ENCODE measurements at places on chromosomes 7 and 10.

DNA sequence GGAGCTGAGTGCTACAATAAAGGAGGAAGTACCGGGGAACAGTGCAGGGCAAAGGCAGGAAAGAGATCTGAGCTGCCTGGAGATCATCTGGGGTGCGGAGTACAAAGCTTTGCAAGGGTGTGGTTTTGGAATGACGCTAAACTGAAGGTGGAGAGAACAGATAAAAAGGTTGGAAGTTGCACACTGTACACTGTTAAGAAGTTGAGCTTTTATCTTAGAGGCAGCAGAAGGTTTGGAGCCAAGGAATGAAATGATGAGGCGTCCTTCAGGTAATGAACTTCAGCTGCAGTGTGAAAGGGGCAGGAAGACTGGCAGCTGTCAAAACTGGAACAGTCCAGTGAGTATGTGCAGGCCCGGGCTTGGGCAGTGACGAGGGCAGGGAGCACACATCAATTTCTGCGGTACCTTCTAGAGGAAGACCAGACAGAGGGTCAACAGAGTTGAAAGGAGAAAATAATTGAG, 7.2 kb upstream of the ANKRD61 start:
- no peak for DNase-seq

DNA sequence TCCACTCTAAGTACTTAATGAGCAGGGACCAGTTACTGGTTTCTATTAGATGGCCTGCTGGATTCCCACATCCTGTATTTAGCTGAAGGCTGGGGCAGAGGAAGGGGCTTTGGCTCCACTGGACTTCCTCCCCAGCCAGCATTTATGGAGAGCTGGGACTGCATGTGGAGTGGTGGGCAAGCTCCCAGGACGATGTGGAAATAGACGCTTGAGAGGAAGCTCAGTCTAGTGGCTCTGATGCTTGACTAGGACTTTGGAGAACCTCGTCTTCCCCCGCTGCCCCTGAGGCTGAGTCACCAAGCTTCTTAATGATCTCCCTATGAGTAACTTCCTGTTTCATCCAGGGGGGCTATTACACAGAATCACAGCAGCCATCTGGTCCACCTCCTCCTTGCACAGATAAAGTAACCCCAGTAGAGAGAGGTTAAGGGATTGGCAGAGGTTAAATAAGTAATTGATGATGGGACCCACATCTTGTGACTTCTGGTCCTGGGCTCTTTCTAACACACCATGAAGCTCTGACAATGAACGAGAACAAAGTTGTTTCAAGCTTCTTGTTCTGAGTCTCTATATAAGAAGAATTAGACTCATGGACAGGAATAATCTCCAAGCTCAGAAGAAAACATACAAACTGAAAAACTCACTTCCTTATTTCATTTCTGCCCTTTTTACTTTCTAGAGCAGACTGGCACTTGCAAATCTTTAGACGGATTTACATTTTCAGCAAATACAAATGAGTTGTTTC, 126.2 kb downstream of the PRPF18 start:
- DNase-seq, result peak; percentile 6

- no peak for DNase-seq
Observed at GRCh38 chr10:118458957-118459641, 117.0 kb upstream of the FAM204A start.

GRCh38 chr10:129522041-129522585, 55.1 kb downstream of the MGMT start:
- DNase-seq, result no peak

DNA sequence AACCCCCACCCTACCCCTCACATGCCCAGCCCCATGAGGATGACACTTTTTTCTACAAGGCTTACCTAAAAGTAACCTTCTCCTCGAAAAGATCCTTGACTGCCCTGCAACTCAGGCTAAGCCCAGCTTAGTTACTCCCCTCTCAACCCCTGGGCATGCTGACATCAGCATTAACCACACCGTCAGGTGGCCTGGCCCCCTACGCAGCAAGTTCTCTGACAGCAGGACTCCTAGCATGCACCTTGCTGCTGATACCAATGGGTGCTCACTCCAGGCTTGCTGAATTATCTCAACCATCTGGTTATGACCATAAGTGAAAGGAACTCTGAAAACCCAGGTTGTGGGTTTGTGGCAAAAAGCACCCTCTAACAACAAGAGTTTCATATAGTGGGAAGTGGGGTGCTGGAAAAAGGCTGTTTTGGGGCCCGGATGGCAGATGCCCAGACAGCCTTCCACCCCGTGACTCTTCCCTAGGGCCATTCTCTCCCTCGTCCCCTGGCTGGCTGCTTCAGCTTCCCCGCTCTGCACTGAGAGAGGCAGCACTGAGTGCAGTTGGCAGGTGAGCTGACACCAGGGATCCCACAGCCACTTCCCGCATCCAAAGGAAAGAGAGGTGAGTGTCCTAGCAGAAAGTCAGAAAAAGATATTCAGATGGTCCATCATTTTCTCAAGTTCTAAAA, 518.9 kb downstream of the KCNMA1 start:
- DNase-seq, result no peak

Measured in stimulated activated CD4-positive, alpha-beta T cell treated with anti-CD3 and anti-CD28 coated beads, Interleukin-2, amount 100 ng/mL, for 48 hours (primary cell).